ENCODE measurements at places on chromosomes 6 and 20.

DNA sequence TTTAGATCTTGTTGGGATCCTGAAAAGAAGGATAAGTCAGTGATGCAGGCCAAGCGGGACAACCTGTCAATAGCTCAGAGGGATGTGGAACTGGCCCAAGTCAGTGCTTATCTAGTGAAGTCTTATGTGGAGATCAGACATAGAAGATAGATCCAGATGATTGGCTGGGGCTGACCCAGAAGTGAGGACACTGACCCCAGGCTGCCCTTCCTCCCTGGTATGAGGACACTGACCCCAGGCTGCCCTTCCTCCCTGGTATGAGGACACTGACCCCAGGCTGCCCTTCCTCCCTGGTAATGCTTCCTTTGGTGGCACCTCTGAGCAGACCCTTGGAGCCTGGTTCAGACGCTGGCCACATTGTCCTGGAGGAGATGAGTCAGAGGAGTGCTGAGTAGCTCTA, 159.7 kb downstream of the PHACTR3 start:
- no peak for DNase-seq

GRCh38 chr6:2497922-2498623, 252.6 kb downstream of the MYLK4 start:
- no peak for DNase-seq

GRCh38 chr6:19994909-19995308, 157.7 kb downstream of the ID4 start:
- DNase-seq: no peak

DNA sequence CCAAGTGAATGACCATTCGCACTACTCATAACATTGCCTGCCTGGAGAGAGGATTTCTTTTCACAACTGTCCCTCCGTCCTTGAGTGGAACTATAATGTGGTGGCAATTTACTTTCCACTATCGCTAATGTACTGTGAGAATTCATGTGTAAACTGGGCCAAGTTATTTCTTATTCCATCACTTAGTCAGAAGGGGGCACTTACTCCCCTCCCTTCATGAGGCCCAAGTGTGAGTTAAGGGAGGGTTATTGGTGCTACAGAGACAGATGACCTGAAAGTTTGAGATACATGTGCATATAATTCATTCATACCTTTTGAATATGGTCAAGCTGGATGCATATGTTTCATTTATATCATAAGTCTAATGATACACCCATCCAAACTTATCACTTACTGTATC, 65.2 kb upstream of the LOC128125822 start:
- DNase-seq: no peak

DNA sequence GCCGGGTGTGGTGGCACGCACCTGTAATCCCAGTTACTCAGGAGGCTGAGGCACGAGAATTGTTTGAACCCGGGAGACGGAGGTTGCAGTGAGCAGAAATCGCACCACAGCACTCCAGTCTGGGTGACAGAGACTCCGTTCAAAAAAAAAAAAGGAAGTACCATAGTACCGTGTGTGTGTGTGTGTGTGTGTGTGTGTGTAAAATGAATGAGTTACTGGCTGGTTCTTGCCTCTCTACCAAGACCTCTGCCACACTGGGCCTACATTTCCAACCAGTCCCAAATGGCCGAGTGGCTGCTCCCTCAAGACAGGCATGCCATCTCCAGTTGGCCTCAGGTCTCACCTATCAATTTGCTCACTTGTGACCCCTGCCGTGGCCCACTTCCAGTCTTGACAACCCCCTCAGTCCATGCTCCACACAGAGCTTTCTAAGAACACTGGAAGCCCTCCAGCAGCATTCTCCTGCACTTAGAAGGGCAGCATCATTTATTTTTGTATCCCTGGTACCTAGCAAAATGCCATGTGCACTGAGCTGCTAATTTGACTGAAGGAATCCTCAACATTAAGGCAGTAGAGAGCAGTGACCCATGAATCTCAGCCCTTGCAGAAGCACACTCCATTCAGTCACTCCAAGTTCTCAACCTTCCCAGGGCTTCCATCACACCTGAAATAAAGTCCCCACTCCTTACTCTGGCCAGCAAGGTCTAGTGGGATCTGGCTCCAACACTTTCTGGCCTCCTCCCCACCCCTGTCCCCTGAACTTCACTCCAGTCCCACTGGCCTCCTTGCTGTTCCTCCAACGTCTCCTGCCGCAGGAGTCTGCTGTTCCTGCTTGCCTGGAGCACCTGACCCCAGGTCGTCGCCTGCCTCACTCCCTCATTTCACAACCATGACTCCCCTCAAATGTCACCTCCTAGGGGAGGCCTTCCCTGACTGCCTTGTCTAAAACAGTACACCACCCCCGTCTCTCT, 29.9 kb downstream of the COX4I2 start:
- no peak for DNase-seq

GRCh38 chr20:50655311-50655880, 35.9 kb downstream of the RIPOR3 start:
- no peak for DNase-seq

DNA sequence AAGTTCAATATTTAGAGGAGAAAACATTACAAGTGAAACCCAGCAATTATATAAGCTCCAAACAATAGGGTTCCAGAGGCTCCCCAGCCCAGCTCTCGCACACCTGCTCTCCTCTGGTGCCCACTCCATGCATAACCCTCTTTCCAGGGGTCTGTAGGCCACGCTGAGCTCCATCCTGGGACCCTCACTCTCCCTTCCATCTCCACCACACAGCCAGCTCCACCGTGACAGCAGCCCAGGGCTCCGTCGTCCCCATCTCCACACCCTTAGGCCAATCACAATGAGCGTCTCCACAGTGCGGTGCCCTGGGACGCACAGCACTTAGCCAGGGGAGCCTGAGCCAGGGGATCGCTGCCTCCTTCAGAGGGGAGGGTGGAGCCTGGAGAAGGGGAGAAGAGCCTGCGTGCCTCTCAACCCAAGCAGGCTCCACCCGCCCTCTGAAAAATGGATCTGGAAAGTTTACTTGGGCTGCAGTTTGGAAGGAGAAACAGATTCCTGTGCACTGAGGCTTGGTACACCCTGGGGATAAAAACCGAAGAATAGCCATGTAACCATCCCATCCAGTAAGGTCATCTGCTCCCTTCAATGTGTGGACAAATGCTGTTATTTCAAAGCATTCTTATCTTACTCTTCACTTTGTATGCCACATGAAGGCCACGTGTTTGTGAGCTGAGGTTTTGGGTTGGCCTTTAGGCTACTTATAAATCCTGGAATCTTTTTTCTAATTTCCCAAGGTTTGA, 72.4 kb upstream of the GGTLC1 start:
- no peak for DNase-seq

GRCh38 chr6:111416529-111416928, 66.5 kb downstream of the REV3L start:
- DNase-seq: no peak

All from stimulated activated effector memory CD8-positive, alpha-beta T cell treated with anti-CD3 and anti-CD28 coated beads, Interleukin-12 subunit alpha, Interleukin-12 subunit beta, amount 100 ng/mL, for 72 hours (primary cell).